Mammary epithelial cell (primary cell): ENCODE measurements at places on chromosomes 16 and 17. TPM values are rescaled to one million over a fixed set of nuclear protein-coding genes. Genes with fewer than 3 reads are reported as not detected.

Gene RNF166
- total RNA-seq = 9.8 TPM

Gene KRTAP4-3
- not detected for total RNA-seq

- no peak for DNase-seq
Measured at GRCh38 chr17:79203016-79203415, 128.4 kb downstream of the ENGASE start.

GRCh38 chr16:75660726-75661302, 13.2 kb downstream of the TERF2IP start:
- no peak for DNase-seq

GRCh38 chr17:58302919-58303585, 22.3 kb upstream of the MPO start:
- no peak for DNase-seq

Gene FBXW10
- total RNA-seq = under 0.01 TPM

Gene TMEM204
- total RNA-seq = 0.17 TPM

DNA sequence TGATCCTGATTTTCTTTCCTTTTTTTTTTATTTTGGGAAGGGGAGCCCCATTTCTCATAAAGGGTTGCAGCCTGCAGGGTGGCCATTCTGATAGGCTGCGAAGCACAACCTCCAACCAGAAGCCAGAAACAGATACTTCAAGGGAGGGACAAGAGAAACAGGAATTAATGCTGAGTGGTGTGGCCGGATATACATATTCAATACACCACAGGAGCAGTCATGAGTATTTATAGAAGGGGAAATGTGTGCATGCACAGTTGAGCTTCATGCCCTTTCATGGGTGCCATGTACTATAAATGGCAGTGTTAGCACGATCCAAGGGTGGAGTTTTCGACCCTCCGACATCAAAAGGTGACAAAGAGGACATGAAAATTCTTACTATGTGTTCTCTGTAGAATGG, 320.8 kb downstream of the CBLN1 start:
- no peak for DNase-seq

- no peak for DNase-seq
Measured at GRCh38 chr17:73030995-73031394, 61.5 kb downstream of the SLC39A11 start.

GRCh38 chr17:70879401-70879800, 710.1 kb downstream of the KCNJ2 start:
- DNase-seq = no peak

DNA sequence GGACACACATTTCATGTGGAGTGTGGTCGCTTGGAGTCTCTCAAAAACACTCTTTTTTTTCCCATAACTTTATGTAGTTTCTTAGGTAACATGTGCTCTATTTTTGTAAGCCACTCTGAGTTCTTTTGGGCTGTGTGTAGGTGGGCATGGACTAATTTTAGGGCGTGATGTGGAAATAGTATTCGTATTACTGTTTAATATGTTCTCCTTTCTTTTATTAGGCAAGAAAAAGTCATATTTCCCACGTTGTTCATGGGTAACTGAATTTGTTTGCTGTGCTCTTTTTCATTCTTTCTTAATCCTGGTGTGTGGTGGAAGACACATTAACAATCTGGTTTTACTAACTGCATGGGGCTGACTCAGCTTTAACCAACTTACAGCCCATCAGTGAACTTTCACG, 27.4 kb downstream of the NDEL1 start:
- peak; percentile 12 for DNase-seq

Gene SLC5A10
- total RNA-seq = not detected

DNA sequence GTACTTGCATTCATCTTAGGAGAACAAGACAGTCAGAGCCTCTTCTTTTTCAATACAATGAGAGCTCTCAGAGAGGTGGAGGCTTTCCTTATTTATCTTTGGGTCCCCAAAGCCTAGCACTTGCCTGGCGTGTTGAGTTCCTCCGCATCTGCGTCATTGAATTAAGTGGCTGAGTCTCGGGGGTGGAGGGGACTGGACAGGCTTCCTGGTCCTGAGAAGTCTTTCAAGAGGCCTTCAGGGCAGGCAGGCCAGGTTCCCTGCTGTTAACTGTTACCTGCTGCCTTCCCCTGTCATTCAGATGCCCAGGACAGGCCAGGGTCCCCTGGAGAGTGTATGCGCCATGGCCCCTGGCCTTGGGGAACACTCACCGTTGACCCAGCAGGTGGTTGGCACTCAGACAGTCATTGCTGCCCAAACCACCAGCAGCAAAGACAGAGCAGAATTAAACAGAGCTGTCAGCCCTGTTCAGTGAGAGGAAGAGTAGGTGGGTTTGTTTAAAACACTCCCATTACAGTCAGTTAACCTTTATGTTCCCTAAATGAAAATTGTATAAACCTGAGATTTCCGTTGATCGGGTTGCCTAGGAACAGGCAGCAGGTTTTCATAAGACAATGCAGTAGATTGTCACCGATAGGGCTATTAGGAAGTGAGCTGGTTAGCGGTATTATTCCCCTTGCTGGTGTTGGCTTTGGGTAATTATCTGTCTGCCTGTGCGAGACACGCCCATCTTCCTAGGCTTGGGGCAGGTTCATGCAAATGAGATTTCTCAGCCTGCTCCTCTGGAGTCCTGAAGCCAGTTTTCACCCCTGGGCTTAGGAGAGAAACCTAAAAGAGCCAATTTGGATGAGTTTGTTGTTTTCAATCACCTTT, 132.7 kb downstream of the CCDC182 start:
- DNase-seq = no peak

Gene AXIN2
- 0.14 TPM in 1 of 2 replicates, not detected in the other for total RNA-seq

Gene CLDN7
- 4.0 and 5.0 TPM in 2 replicates for total RNA-seq

DNA sequence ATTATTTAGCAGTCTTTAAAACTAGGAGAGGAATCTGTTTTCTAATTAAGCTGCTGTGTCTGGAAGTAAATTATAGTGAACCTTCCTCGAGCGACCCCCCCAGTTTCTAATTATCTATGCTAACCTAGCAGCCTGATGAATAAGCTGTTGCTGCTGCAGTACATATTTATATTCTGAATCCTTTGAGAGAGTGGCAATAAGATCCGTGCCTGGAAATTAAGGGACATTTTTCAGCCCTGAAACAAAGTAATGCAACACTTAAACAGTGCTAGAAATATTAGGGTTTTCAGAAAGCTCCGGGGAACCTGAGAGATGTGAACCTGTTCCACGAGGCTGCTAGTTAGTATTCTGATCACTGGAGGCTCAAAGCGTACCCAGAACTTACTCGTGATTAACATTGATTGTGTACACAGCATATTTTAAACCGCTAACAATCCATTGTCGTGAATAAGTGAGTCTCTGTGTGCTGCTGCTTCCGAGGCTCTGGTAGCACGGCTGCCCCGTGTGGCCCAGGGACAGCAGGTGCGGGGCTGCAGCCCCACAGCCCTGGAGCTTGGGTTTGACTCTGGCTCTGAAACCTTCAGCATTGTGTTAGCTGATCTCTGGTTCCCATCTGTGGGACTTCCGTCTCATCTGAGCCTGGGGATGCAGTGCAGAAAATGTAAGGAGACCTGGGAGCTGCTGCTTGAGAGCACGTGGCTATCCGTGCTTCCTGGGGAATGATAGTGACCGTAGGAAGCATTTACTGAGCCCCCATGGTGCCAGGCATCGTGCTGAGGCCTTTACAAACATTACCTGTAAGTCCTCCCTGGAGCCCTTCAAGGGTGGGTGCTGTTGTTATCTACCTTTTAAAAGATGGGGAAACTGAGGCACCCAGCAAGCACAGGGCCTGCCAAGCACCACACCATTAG, 190.9 kb upstream of the CHMP6 start:
- DNase-seq = no peak

DNA sequence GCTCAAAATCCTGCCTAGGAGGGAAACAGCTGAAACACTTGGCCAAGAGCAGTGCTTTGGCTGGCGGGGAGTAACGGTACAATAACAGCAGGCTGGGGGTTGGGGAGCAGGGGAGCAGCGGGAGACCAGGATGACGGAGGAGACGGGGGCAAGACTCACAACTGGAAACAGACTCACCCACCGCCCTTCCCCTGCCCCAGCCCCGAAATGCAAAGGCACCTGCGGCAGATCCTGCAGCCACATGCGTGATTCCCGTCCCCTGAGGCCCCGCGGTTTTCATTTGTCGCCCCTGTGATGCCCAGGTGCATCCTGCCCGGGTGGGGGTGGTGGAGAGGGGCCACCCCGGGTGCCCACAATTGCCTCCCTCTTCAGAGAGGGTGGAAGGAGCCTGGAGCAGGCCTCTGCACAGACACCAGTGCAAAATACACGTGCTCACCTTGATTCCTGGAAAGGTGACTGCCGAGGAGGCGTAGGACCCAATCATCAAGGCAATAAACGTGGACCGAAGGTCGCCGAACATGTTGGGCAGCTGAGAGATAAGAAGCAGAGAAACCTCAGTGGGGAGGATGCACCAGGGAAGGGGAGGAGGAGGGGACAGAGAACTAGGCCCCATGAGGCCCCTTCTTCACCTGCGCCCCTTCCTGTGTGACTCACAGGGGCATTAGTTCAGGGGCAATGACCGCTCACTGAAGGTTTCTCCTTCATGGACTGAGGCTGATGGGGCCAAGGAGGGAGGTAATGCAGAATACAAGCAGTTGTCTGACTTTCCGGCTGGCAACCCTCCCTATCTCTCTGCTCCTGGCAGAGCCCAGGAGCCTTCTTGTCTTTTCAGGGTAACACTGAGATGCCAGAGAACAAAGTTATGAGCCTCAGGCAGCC, 30.4 kb upstream of the PITPNA start:
- DNase-seq = no peak

GRCh38 chr16:50303605-50304466, 37.5 kb downstream of the ADCY7 start:
- no peak for DNase-seq

GRCh38 chr16:35753559-35754390, 2294.4 kb downstream of the TP53TG3F start:
- no peak for DNase-seq

DNA sequence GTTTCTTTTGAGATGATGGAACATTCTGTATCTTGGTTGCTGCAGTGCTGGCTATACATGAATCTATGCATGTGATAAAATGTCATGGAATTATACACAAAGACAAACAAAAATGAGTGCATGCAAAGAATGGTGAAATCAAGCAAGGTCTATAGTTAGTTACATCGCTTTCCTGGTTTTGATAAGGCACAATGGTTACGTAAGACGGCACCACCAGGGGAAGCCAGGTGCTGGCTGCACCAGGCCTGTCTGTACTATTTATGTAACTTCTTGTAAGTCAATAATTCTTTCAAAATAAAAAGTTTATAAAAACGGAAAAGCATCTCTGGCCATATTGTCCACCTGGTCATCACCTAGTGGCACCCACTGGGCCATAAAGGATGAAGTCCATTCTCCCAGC, 46.5 kb downstream of the ARHGAP27 start:
- DNase-seq = no peak

GRCh38 chr16:88992351-88993165, 15.6 kb upstream of the CBFA2T3 start:
- DNase-seq = no peak

DNA sequence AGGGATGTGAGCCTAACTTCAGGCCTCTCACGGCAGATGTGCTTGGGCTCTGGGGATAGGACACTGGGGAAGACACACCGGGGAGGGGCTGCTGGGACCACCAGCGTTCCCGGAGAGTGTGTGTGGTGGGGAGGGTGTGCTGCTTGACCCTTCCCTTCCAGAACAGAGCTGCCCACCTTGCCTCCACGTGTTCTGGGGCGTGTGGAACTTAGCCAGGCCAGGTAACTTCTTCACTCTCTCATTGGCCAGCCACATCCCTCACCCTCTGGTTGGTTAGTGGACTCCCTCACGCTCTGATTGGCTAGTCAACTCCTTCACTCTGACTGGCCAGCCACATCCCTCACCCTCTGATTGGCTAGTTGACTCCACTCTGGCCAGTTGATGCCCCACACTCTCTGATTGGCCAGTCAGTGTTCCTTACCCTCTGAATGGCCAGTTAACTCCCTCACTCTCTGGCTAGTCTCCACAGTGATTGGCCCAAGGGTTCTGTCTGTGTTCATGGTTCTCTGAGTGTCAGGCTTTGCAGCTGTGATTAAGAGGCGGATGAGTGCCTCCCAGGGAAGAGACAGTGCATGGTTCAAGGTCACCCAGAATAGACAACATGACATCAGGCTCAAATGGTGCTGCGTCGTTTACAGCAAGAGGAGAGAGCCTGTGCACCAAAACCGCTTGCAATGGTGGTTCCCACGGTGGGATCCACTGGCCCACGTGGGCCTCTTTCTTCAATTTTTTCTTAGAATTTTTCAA, 10.0 kb downstream of the TMEM235 start:
- DNase-seq = peak; percentile 24
